ENCODE measurements at places on chromosomes 5 and 9.

DNA sequence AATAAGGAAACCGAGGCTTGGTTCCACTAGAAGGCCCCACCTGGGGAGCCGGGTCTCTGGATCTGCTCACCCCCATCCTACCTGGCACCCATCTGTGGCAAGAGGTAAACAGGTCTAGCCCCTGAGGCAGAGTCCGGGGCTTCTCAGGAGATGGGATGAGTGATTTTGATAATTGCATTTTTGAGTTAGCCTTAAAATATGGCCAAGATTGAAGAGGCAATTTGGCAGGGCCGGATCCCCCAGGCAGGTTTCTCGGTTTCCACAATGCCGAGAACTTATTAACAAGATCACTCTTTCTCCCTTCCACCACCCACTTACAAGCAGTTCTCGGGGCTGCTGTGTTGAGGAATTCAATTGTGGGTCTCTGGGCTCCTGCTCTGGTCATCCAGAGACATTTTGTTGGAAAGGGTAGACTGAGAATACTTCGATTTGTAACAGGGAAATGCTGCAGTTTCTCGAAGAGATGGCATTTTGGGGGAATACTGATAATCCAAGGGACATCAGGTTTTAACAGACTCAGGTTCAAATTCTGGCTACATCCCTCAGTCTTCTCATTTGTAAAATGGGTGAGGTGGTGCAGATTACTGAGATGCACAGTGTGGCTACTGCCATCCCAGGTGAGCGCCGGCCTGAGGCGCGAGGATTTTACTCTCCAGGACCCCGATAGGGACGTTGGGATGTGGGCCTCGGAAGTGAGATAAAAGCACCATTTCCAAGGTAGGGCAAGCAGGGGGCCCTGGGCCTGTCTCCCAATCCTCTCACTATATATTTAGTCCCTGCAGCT is 194.2 kb downstream of the CDK5RAP2 start:
- no peak for DNase-seq

DNA sequence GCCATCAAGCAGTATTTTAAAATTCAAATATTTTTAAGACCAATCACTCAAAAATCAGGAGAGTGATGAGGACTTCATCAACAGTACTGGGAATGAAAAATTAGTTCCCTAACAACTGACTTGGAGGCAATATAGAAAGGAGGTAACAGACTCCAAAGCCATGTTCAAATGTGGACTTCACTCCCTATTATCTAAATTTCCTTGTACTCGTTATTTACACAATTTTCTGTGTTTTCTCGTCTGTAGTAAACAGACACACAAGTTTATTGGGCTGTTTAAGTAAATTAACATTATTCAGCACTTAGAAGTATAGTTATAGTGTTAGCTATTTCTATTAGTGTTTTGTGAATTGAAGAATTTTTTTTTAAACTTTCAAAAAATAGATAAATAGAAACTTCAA is 159.5 kb upstream of the FTMT start:
- no peak for DNase-seq

GRCh38 chr9:89886281-89886700 is 281.5 kb downstream of the GADD45G start:
- no peak for DNase-seq

DNA sequence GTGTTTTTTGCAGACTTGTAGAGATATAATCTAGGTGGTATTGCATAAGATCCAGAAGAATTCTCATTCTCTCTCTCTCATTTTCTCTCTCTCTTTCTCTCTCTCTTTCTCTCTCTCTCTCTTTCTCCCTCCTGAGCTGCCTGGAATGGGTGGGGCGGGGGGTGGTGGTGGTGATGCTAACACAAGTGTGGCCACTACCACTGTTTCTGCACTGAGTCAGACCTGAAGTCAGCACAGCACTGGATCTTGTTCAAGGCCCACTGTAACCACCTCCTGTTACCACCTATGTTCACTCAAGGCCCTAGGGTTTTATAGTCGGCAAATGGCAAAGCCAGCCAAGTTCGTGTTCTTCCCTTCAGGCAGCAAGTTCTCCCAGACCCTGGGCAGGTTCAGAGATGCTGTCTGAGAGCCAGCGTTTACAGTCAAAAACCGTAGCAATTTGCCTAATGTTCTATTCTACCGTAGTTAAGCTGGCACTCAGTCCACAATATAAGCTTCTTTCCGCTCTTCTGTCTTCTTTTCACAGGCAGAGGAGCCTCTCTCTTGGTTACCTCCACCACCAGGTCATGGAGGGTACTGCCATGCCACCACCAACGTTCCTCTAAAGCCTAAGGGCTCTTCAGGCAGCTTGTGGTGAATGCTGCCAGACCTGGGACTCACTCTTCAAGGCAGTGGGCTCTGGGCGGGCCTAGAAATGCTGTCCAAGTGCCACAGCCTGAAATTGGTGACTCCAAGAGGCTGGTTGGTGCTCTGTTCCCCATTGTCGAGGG is 235.7 kb upstream of the PRR16 start:
- no peak for DNase-seq

GRCh38 chr9:120778758-120779157 is 14.5 kb downstream of the FBXW2 start:
- no peak for DNase-seq

- no peak for DNase-seq
Measured at GRCh38 chr5:32692036-32692746, 18.9 kb upstream of the NPR3 start.

- DNase-seq, result no peak
Measured at GRCh38 chr5:86532429-86532828, 85.3 kb upstream of the COX7C start.

- no peak for DNase-seq
Measured at GRCh38 chr9:119577881-119578280, 208.6 kb upstream of the BRINP1 start.

DNA sequence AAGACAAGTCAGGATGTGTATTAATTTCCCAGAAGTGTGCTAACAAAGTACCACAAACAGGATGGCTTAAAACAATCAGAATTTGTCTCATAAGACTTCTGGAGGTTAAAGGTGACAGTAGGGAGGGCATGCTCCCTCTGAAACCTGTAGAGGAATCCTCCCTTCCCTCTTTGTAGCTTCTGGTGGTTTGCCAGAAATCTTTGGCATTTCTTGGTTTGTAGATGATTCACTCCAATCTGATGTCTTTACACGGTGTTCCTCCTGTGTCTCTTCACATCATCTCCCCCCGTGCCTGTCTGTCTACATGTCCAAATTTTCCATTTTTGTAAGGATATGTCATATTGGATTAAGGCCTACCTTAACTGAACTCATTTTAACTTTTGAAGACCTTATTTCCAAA is 471.5 kb downstream of the ZNF608 start:
- DNase-seq, result no peak

GRCh38 chr9:81461196-81461595 is 228.2 kb downstream of the TLE1 start:
- DNase-seq, result no peak

DNA sequence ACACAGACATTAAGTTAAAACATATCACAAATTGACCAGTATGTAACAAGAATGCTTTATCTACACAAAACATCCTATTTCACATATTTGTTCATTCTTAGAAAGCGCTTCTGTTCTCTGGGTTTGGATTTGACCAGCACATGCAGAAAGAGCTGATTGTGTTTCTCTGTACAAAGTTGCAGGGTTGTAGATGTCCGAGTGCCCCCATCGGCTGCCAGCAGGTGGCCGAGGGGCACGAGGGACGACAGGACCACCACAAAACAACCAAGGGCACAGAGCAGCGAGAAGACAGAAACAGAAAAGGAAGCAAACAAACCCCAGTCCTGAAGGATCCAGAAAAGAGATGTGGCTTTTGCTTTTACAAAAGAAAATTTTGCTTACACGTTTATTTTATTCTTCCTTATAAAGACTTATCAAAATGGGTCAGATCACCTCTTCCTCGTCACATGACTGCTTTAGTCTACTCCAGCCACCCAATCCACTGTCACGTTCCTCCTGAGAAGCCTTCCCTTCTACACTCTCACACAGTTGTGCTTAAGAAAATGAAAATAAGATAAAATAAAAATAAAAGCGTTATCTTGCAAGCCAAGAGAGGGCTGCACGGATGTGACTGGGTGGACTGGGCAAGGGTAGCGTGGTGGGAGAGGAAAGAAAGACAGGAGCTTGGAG is 9.5 kb downstream of the OTP start:
- DNase-seq, result no peak

DNA sequence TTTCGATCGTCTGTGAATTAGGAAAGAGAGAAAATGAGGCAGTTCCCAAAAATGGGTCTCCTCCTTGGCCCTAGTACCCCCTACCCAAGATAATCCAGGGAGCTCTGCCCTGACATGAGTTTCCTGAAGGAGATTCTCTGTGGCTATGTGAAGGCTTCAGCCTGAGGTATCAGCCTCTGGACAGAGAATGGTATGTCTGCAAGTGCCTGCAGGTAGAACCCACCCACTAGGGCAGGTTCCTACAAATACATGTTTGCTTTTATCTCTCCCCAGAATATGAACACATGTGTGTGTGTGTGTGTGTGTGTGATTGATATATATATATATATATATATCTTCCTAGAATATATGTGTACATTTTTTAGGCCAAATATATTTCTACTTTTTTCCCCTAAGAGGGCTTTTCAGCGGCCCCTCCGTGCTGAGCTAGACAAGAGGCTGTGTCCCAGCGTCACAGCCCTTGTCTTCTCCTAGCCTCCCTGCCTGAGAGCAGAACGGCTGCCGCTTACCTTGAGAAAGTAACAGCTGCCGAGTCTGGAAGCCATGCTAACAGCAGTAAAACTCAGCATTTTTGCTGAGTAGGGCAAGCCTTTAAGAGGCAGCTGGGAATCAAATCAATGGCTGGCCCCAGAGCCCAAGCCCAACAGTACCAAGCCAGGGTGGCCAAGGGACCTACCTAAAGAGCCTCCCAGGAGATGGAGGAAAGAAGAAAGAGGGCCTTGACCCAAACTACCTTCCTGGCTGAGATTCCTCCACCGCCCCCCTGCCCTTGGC is 2.1 kb downstream of the BRINP1 start:
- DNase-seq, result no peak

DNA sequence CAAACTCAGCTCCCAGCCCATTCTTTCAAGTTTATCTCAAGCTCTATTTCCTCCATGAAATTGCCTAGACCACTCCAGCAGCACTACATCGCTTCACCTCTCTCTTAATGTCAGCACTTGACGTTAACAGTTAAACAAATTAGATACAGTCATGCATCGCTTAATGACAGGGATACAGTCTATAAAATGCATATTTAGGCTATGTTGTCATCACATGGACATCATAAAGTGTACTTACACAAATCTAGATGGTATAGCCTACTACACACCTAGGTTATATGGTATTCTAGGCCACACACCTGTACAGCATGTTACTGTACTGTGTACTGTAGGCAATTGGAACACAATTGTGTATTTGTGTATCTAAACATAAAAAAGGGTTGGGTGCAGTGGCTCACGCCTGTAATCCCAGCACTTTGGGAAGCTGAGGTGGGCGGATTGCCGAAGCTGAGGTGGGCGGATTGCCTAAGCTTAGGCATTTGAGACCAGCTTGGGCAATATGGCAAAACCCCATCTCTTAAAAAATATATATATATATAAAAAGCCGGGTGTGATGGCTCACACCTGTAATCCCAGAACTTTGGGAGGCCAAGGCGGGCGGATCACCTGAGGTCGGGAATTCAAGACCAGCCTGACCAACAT is 13.4 kb upstream of the PCSK5 start:
- no peak for DNase-seq

DNA sequence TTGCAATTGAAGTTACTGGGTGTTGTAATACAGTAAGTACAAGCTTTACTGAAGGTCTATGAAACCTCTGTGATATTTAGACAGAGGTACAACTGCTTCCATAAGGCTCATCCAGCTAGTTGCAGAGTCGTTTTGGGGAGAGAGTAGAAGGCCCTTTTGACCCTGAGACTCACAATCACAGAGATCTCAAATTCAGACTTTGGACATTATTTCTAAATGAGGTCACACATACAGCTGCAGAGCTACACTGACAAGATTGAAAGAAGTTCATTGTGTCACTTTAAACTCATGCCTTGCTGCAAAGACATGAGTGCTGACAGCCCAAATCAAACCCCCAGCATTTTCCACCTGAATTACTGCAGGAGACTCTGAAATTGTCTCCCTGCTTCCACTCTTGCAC is 205.9 kb upstream of the TMEM161B start:
- no peak for DNase-seq

- DNase-seq, result no peak
Measured at GRCh38 chr9:133457748-133458147, 2.0 kb upstream of the CACFD1 start.

DNA sequence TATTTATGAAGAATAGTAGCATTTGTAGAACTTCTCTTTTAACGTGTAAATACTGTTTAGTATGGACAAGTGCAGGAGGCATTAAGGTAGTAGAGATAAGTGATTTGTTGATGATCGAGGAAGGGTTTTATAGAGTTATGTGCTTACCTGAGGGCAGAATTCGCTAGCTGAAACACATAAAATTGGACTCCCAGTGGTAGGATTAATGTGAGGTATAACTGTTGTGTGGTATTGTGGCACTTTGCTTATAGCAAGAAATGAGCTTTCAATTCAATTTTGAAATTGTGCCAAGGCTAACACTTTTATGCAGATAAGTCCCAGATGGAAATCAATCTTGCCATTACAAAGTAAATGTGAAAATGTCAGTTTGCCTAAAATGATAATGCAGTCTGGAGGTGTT is 1.2 kb downstream of the AP3S1 start:
- peak; percentile 4 for DNase-seq

GRCh38 chr9:114410910-114411309 is 23.1 kb upstream of the AKNA start:
- DNase-seq, result no peak

DNA sequence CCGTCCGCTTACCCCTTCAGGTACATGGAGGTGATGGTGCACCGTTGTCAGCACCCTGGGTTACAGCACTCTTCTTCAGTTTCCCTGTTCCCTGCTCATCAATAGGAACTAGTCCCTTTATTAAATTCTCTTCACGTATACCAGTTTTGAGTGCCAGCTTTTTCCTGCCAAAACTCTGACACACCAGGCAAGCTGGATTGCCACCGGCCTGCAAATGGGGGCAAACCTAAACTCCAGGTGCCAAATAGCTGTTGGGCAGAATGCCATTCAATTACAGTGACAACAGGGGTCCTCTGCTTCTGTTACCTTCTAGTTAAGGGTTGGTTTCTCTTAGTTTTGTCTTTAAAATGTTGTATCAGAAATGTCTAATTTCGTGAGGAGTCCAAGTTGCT is 400.4 kb downstream of the OSTF1 start:
- no peak for DNase-seq

- no peak for DNase-seq
Measured at GRCh38 chr9:21316860-21317259, 11.7 kb upstream of the IFNA5 start.

GRCh38 chr9:68998385-68998784 is 15.5 kb downstream of the PRKACG start:
- DNase-seq, result no peak

DNA sequence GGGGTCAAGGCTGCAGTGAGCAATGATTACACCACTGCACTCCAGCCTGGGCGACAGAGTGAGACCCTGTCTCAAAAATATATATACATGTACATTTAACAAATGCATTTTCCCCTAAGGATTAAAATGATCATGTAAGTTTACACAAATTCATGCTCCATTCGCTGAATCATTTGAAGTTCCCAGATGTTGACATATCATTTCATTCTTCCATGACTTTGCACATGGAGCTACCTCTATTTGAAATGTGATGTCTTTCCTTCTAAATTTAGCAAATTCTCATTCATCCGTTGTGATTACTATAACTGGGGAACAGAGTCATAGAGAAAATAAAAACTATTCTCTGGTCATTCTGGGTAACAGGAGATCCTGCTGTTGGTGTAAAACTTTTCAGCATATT is 10.6 kb downstream of the PTGER4 start:
- no peak for DNase-seq
